Stimulated activated CD4-positive, alpha-beta T cell treated with anti-CD3 and anti-CD28 coated beads, Interleukin-1b, Interleukin-23, amount 100 ng/mL, for 1 hour (primary cell): ENCODE measurements at places on chromosomes 3 and 15.

- DNase-seq, result no peak
Measured at GRCh38 chr3:188000361-188000861, 153.5 kb upstream of the LPP start.

DNA sequence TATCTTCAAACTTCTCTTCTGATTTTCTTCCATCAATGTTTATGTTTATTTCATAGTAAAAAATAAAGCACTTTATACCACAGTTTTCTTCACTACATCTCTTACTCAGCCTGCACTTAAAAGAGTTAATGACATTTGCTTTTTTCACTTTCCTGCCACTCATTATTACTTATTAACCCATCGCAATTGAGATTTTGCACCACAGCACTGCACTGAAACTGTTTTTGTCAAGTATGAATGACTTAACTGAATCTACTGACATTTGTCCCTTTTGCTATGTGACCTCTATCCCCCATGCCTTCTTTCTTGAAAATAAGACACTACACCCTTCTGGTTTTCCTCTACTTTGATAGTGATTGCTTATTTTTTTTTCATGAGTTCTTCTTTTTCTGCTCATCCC, 739.7 kb upstream of the DPPA4 start:
- DNase-seq, result no peak

DNA sequence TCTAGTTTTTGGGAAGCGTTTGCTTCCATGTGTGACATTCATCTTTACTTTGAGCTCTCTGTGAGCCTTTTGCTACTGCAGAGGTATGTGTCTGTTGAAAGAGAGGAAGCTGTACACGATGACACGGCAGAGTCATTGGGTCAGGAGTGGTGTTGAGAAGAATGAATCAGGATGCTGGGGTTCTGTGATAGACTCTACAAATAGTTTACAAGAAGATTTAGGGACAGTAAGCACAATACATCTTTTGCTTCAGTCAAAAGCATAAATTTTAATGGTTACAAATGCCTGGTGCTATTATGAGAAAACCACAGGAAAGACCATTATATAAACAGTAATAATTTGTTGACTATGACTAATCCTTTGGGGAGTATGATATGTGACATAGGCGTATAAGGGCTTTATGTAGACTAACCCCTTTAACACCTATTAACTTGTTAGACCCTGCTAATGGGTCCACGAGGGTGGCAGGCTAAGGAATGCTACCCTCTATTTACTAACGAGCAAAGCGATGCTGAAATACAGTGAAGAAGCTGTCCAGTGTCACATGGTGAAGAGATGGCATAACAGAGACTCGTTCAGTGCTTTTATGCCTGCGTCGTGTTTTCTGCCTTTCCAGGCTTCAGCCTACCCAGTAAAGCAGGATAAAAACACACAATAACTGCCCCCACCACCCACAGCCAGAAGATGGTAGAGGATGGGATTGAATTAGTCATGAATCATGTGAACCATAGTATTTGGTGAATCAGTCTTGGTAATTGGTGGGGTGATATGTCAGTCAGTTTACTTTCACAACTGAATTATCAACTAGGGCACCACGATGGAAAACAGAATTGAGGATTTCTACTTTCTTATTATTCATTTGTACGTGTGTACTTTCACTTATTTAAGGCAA, 118.8 kb downstream of the LPP start:
- DNase-seq, result no peak

GRCh38 chr3:33074217-33075067, 22.5 kb downstream of the GLB1 start:
- peak; percentile 53 for DNase-seq

DNA sequence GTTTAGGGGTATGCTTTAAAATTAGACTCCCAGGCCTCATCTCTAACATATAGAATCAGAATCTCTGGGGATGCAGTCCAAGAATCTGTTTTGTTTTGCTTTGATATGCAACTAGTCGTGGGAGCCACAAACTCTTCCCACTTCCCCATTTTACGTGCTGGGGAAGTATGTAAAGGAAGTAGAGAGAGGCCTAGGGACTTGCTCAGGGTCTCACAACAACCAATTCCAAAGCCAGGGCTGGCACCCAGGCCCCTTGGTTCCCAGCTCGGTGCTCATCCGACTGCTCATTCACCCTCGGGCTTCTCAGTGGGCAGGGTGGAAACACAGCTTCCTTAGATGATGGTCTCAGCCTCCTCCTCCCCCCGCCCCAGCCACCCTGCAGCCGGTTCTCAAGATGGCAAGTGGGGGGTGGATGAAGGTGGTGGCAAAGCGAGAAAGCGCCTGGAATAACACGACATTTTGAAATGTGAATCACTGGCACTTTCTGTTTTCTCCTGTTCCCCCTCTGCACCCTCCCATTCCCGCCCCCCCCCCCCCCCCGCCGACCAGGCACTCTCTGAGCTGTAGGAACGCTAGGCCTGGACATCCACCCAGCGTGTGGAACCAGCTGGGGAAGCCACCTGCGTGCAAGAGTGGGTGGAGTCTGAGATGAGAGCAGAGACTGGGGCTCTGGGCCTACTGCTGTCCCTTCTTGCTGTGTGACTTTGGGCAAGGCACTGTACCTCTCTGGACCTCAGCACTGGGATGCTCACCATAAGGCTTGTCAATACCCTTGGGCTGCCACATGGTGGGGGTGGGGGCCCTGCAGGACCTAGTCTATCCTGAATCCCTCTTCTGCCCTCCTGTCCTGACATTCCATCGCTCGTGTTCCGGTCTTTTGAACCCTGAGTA, 214.5 kb downstream of the RPLP1 start:
- no peak for DNase-seq

GRCh38 chr15:77167406-77167805, 96.5 kb upstream of the TSPAN3 start:
- DNase-seq, result no peak

DNA sequence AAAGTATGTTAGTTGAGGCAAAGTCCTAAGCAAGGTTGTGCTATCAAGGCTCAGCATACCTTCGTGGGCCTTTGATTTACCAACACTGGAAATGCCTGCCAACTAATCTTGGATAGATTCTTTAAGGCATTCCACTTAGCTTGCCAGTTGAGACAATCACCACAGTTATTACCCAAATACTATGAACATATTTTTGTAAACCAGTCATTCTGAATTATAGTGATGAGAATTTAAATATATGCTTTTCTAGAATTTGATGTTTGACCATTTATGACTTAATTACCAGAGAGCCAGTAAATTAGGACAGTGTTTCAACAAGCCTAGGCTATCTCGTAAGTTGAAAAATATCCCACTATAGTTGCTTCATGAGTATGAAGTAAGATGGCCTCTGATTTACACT, 15.5 kb downstream of the TRIM59 start:
- DNase-seq, result no peak

GRCh38 chr3:112676659-112677234, 35.8 kb upstream of the CCDC80 start:
- DNase-seq, result peak; percentile 48

- no peak for DNase-seq
Measured at GRCh38 chr15:96146726-96147125, 183.8 kb upstream of the NR2F2 start.

GRCh38 chr3:183074261-183074660, 25.0 kb downstream of the MCCC1 start:
- no peak for DNase-seq

DNA sequence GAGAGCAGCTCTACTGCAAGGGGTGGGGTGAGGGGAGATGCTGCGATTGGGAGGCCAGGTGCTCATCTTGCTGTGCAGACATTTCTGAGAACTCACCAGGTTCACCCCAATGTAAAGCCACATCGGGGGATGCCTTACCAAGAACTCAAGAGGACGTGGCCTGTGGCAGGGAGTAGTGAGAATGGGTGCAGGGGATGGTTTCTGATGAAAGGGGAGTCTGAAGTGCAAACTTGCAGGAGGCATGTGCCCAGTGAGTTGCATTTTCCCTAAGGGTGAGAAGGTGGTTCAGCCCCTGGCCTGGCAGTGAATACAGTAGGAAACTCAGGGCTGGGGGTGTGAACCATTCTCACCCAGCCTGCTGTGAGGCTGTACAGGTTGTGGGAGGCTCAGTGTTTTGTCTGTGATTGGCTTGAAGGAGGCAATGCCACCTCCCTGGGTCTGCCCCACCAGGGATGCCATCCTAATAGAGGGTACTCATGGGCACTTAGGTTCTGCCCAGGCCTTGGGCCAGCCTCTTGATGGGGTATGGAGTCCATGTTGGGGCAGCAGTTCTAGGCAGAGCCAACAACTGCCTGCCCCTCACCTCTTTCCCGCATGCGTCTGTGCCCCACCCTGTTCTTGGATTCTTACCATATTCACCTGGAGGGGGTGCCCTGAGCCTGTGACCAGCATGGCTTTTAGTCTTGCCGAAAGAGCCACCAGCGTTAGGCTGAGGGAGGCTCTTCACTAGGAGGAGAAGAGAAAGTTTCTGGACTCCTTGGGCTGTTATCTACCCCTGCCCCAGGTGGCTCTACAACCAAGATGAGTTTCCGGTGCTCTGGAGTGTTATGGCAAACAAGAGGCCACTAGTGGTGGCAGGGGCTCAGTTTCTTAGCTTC, 4.5 kb downstream of the HEMK1 start:
- no peak for DNase-seq

- DNase-seq, result no peak
Measured at GRCh38 chr3:196222876-196223595, 6.7 kb downstream of the SLC51A start.

DNA sequence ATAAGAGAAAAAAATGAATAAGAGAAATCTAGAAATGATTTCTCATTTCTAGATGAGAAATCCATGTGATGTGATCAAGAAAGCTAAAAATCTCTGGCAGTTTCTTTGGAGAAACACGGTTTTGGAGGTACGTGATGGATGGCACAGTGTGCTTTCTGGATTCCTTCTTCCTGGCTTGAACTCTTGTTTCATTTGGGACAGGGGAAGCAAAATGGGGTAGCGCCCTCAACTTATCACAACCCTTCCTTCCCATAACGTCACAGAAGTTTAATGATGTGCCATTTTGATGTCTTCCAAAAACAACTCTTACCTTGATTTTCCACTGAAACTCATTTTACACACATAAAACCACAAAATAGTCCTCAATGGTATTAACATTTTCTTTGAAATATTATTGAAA, 1037.3 kb downstream of the ROBO2 start:
- DNase-seq, result no peak

DNA sequence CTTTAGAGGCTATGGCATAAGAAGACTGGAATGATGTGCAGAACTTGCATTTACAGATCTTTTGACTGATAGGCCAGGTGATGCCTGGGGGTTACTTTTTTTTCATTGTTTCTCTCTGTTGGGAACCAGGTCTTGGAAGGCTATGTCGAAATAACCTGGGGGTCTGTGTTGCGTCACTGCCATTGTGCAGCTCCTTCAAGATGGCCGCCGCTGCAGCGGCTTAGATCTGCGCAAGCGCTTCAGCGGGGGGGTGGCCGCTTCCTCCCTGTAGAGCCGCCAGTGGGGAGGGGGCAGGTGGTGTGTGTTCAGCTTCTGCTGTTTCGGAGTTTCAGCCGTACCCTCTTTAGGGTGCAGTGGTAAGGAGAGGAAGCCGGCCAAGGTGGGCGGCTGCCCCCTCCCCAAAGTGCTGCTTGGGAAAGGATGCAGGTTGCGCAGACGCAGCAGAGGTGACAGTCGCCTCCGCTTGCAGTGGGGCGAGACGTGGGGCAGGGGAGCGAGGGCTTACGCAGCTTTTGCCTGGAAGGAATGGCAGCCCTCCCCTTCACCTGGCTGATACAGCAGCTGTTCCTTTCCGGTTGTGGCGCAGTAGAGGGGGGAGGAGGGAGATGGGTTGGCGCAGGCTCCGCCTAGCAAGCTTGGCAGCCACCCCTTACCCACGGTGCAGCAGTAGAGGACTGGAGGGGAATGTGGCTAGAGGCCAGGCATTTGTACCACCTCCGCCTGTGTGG, 1.5 kb downstream of the SNRPN start:
- DNase-seq, result peak; percentile 42

DNA sequence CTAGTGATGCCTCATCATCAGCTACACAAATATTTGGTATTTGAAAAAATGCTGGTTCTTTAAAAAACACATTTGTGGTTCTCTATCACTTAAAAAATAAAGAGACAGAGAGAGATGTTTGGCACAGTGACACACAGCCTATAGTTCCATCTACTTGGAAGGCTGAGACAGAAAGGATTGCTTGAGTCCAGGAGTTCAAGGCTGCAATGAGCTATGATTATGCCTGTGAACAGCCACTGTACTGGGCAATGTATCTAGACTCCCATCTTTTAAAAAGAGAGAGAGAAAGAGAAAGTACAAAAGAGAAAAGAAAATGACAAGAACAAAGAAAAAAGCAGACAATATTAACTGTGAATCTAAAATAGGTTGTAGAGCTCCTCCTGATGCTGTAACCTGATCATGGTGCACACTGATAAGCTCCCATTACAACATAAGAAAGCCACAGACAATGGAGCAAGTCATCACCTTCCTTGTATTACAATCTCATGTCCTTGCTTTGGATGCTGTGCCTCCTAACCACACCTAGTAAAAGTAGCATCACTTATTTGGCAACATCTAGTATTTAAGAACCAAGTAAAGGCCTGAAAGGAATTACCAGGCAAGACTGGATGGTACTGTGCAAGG, 31.7 kb upstream of the MAP4 start:
- DNase-seq, result no peak

DNA sequence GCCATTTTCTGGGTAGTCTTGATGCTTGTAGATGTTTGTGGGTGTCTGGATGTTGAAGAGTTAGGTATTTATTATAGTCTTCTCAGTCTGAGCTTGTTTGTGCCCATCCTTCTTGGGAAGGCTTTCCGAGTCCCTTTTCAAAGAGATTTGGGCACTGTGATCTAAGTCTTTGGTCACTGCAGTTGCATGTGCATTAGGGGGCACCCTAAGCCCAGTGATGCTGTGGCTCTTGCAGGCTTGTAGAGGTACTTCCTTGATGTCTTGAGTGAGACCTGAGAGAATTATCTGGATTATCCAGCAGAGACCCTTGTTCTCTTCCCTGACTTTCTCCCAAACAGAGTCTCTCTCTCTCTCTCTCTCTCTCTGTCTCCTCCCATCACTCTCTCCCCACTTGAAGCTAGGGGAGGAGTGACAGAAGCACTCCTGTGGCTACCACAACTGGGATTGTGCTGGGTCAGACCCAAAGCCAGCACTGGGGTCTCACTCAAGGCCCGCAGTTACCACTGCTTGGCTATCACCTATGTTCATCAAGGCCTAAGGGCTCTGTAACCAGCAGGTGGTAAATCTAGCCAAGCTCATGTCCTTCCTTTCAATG, 68.5 kb downstream of the TMCO5A start:
- DNase-seq, result no peak

DNA sequence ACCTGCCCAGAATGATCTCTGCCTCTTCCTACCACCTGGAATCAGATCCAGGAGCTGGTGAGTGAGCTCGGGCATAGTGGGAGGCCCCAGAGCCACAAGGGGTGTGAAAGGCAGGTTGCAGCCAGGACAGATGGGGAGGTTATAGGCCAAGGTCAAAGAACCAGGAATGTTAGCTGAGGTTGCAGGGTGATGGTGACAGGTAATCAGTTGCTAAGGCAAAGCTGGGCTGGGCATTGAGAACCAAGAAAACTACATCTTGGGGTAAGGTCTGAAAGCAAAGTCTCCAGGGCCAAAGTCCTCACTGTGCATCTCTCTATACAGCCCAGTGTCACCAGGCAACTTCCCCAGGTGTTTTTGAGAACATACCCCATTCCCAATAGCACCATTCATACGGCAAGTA, 38.4 kb upstream of the SLC6A11 start:
- no peak for DNase-seq

- no peak for DNase-seq
Measured at GRCh38 chr15:71530116-71530515, 280.2 kb upstream of the NR2E3 start.

- DNase-seq, result no peak
Measured at GRCh38 chr15:43854801-43855200, 28.0 kb downstream of the WDR76 start.

- no peak for DNase-seq
Measured at GRCh38 chr15:34582461-34583371, 735 bp downstream of the GOLGA8B start.
